ENCODE measurements at places on chromosomes 5 and 9.

GRCh38 chr9:134636149-134636507, 5.5 kb upstream of the COL5A1 start:
- no peak for DNase-seq

GRCh38 chr9:74496819-74497747, at the start of gene RORB:
Gene RORB, plus strand, starts transcription at chr9:74497335. Its CDS starts 642 bp downstream, at chr9:74497977.
- DNase-seq, result no peak

DNA sequence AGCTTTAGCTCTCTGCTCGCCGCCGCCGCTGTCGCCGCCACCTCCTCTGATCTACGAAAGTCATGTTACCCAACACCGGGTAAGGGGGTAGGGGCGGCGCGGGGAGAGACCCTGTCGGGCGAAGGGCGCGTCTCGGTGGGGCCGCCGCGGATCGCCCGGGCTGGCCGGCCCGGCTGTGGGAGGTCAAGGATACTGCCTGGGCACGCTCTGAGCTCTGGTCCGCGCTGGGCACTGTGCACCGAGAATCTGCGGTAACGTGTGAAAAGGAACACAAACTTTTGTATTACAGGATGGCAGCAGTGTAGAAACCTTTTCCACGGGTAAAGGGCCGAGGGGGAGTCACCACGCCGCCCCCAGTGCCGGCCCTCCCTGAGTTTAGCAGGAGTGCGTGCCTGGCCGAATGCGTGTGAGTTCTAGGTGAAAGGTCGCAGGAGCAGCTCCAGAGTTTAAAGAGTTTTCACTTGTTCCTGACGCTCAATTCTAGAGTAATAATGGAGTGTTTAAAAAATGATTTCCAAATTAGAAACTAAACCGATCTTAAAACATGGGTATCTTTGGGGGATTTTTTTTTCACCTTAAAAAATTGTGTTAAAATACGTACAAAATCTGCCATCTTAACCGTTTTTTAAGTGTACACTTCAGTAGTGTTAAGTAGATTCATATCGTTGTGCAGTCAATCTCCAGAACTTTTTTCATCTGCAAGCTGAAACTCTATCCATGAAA, at the start of gene HSDL2:
HSDL2 (plus strand) TSS at position 7 of the 723 bp plus-strand sequence; CDS start at position 63, 56 bp downstream.
- peak; percentile 57 for DNase-seq

GRCh38 chr5:180259260-180259611, 32.6 kb downstream of the MAPK9 start:
- DNase-seq, result no peak

GRCh38 chr9:126326228-126327005, at the start of gene MVB12B:
Gene MVB12B, plus strand, starts transcription at chr9:126326829. Its CDS starts 101 bp downstream, at chr9:126326930.
- no peak for DNase-seq

DNA sequence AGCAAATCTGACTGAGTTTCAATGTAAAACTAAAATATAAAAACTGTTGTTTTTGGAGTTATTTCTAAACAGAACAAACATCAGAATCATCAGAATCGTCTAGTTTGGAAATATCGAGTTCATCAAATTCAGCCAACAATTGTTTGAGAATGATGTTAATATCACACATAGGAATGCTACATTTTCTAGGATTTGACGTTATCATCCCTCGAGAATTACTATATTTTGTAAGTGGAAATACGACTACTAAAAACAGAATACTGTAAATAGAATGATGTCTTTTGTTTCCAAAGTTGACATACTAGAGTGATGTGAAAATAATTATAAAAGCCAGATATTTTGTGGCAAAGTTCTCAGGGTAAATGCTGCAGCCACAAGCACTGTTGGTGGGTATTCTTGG, 805.9 kb downstream of the TLE1 start:
- DNase-seq, result no peak

- DNase-seq, result no peak
These were observed 72.8 kb downstream of the CETN3 start for GRCh38 chr5:90336752-90337151.

Measured in DMS79 treated with DMSO at 0.1 percent for 48 hours (cell line).